Central memory CD4-positive, alpha-beta T cell (primary cell): ENCODE measurements at places on chromosomes 16 and 17.

DNA sequence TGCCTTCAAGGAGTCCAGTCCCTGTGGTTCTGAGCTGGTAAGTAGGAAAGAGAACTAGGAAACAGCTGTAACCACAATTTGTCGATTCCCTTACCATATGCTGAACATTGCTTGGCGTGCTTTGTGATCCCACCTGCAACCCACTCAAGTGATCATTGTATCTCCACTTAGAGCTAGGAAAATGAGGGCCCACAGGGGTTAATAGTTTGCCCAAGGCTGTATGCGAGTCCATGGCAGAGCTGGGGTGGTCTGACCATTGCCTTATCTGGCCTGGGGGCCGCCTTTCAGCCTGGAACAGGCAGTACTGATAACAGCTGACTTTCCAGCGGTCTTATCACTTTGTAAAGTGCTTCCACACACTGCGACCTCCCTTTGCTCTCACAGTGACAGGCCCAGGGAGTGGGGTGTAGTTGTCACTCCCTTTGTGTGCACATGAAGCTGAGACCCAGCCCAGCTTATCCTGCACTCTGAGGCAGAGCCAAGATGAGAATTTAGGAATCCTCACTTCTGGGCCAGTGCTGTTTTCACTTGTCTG, 9.8 kb downstream of the MYL4 start:
- DNase-seq, result no peak

GRCh38 chr17:39812466-39812865, 51.6 kb downstream of the IKZF3 start:
- DNase-seq, result no peak

GRCh38 chr17:7922845-7923628, 6.6 kb downstream of the KCNAB3 start:
- DNase-seq, result peak; percentile 76

DNA sequence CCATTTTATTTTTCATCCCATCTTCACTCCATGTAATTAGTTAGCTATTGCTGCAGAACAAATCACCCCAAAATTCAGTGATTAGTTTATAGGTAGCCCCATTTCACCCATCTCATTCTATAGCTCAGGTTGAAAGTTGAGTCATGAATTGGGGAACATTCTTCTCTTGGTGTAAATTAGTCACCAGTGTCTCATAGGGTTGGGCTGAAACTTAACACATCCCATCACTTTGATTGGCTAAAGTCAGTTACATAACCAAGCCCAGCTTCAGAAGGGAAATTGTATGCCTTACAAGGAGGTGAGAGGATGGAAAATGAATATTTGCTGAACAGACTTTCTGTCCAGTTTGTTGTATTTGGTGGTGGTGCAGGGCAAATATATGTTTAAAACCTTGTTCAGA, 477.5 kb downstream of the WWOX start:
- no peak for DNase-seq

DNA sequence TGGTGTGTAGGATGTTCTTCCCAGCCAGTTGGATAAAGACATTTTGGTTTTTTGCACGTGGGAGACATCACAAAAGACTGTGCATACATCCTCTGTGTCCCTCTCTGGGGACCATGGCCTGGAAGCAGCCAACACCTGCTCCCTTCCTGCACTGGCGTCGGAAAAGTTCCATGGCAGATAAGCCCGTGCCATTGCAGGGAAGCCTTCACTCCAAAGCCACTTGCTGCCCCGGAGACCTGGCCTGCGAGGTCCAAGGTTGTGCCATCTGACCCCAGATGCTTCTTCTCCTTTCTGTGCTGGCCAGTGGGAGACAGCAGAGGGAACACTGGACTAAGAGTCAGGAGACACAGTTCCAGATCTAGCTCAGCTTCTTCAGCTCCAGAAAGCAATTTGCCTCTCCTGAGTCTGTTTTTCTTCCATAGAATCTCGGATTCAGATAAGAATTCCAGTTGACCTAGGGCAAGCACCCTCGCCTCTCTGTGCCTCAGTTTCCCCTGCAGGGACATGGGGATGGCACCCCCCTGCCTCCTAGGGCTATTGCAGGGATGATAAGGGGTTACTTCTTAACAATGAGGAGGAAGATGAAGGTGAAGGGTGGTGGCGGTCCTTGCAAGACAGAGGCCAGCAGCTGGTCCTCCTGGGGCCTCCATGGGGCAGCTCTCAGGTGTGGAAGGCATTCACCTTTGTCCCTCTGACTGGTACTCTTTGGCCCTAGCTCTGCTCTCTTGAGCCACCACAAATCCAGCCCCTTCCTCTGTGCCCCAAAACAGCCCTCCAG, 134.2 kb downstream of the CMIP start:
- DNase-seq, result no peak

DNA sequence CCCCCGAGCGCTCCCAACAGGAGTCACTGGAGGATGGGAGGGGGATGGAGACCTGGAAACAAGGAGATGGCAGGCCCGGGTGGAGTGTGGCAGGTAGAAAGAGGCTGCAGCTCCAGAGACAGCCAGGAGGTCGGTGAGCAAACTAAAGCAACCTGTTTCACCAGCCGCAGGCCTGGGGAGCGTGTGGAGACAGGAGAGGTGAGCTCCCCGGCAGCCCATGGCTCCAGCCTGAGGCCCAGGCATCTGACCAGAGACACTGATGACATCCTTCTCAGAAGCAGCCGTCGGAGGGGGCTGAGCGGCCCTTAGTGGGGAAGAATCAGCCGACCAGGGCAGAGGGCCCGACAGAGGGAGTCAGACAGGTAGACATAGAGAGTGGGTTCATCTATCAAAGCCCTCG, 165.1 kb downstream of the ZNF423 start:
- no peak for DNase-seq

DNA sequence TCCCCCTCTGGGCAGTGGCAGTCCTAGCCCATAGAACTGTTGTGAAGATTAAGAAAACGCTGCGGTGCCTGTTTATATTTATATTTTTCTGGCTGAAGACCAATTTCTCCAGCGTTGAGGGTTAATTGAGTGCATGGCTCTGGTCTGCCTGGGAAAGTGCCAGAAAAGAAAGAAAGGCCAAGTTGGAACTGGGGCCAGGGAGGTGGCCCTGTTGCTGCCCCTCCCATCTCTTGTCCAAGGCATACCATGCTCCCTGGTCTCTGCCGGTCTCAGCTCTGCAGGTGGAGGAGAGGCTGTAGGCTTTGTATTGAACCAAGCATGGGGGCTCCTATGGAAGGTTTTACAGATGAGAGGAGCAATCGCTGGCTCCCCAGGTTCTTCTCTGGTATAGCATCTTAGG, 124.7 kb downstream of the MGAT5B start:
- no peak for DNase-seq

DNA sequence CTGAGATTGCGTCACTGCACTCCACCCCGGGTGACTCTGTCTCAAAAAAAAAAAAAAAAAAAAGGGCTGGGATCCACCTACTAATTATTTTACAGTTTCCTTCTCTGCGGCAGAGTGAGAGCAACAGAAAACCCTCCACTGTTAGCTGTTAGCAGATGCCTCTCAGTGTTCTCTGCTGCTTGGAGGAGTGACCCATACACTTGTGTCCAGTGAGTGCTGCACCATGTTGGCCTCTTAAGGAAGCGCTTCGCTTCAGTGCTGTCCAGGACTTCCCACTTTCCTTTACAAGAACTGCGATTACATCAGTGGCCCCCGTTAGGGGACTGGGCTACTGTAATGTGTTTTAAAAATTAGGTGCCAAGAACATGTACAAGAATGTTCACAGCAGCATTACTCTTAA, 18.4 kb upstream of the CLEC18B start:
- DNase-seq, result no peak

DNA sequence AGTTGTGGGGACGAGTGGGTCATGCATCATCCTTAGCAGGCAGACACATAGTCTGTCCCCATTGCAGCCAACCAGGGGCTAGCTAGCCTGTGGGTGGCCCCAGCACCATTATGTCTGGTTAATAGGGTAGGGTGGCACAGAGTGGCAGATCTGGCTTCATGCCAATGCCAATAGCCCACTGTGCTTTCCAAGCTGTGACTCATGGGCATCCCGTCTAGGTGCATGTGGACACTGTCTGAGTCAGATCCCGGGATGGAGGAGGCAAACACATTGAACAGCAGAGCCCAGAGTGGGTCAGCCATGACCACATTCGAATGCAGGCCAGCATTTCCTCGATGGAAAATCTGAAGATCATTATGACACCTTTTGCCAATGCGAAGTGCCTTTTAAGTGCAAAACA, 2.5 kb downstream of the HS3ST2 start:
- DNase-seq, result no peak

DNA sequence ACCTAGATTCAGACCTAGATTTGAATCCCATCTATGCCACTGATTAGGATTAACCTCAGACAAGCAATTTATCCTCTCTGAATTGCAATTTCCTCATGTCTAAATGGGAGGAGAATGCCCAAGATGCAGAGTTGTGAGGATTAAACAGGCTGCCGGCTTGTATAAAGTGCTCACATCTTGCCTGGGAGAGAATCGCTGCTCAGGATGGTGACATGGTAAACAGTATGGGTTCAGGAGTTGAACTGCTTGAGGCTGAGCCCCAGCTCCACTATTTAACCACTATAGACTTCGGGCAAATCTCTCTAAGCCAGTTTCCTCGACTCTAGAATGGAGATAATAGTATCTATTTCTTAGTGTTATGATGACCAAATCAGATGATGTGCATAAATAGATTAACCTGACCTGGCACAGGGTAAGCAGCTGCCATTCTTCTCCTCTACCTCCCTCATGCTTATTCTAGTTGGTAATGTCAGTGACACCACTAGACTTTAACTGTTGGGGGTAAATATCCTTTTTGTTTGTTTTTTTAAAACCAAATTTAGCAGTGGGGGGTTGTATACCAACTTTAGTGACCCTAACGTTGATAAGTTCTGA, 732 bp upstream of the RPL27 start:
- no peak for DNase-seq

DNA sequence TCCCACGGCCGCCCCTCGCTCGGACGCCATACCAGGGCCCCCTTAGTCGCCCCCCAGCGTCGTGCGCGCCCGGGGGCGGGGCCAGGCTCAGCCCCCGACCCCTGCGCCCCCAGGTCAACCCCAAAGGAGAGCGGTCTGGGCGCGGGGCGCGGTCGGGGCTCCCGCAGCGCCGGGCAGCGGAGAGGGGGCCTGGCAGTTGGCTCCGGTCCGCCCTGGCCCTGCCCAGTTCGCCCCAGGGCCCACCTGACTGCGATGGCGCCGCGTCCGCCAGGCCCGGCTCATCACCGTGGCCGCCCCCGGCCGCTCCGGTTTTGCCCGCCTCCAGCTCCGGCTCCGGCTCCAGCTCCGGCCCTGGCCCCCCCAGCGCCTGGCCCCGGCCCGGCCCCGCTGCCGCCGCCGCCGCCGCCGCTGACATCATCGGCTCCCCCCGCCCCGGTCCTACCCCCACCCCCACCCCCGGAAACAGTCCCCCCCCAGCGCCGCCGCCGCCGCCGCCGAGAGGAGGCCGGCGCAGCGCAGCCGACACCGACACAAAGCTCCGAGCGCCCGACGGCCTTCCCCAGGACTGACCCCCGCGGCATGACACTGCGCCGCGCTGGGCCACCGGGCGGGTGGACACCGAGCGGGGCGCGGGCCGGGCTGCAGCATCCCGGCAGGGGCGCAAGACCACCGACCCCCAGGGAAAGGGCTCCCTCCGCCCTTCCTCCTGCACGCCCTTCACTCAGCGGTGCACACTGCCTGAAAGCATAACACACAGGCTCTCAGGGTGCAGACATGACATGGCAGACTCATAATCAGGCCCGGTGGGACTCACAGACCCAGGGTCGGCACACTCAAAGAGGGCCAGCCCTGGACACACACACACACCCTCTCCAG, at the start of gene ZBTB4:
Gene ZBTB4, minus strand, starts transcription at position 419 of the 876 bp plus-strand sequence. CDS start 12,830 bp downstream, outside the sequence.
- DNase-seq, result peak; percentile 71
